Forelimb muscle (tissue), 1 donor: ENCODE measurements at places on chromosomes 12 and 14. TPM values are rescaled to one million over a fixed set of nuclear protein-coding genes. Genes with fewer than 3 reads are reported as not detected.

TTC8 gene
- polyA plus RNA-seq, result 18.0 TPM

NRXN3 gene
- polyA plus RNA-seq, result 0.58 TPM

TMEM121 gene
- polyA plus RNA-seq, result 2.2 TPM

TAS2R19 gene
- 1.3 TPM for polyA plus RNA-seq

RFLNA gene
- polyA plus RNA-seq, result 6.1 TPM

TPPP2 gene
- 0.49 TPM for polyA plus RNA-seq

PTPRO gene
- polyA plus RNA-seq, result 0.63 TPM

NFKBIA gene
- 41.0 TPM for polyA plus RNA-seq

BDKRB2 gene
- polyA plus RNA-seq, result 1.1 TPM

RNF41 gene
- 42.7 TPM for polyA plus RNA-seq

CARMIL3 gene
- 0.18 TPM for polyA plus RNA-seq

CMTM5 gene
- polyA plus RNA-seq, result 1.4 TPM

PRH2 gene
- polyA plus RNA-seq, result 0.33 TPM

RILPL2 gene
- polyA plus RNA-seq, result 1.6 TPM

DLK1 gene
- 2,378 TPM for polyA plus RNA-seq

TAS2R13 gene
- polyA plus RNA-seq, result 0.11 TPM

EXOC3L4 gene
- 0.80 TPM for polyA plus RNA-seq

PLA2G1B gene
- not detected for polyA plus RNA-seq

MGAT4C gene
- 0.37 TPM for polyA plus RNA-seq
